ENCODE measurements at places on chromosomes 3 and 15.

DNA sequence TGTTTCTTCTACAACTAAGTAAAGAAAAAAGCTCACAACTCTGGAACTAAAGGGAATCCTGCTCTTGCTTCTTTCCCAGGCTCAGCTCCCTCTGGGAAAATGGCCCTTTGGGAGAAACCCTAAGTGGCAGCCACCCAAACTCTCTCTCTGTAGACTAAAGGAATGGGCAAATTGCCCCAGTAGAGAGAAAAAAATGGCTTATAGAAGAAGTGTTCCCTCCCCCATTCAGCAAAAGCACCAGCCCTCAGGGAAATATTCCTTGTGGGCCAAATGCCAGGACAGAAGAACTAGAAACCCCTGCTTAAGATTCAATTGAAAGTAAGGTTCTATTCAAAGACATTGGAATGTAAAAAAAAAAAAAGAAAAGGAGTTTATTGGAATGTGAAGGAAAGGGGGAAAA is 603.7 kb upstream of the ALCAM start:
- DNase-seq: no peak

- no peak for DNase-seq
Measured at GRCh38 chr15:60344987-60345386, 52.8 kb downstream of the ANXA2 start.

- no peak for DNase-seq
Measured at GRCh38 chr3:188097791-188098190, 56.2 kb upstream of the LPP start.

- DNase-seq: no peak
Measured at GRCh38 chr3:61522626-61523025, 38.7 kb upstream of the PTPRG start.

DNA sequence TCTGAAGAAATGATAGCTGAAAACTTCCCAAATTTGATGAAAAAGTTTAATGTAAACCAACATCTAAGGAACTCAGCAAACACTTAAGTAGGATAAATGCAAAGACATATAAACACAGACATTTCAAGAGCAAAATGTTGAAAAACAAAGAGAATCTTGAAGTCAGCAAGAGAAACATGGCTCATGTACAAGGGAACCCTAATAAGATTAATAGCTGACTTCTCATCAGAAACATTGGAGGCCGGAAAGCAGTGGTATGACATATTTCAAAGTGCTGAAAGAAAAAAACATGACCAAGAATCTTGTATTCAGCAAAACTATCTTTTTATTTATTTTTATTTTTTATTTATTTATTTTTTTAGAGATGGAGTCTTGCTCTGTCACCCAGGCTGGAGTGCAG is 10.6 kb upstream of the PRKCI start:
- DNase-seq: no peak

DNA sequence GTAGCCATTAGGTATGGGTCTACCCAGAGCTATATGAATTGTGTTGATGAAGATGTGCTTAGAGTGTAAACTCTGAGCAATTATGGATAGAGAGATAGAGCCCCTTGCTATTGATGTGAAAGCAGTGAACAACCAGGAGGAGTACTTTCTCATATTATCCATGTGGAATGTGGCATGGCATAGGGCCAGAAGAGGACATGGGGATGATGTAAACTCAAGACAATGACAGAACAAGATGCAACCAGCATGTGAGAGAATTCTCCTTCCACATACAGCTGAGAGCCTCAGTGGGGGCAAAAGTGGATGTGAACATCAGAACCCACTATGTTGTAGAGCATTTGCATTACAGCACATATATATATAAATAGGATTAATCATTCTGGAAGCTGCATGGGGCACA is 36.4 kb upstream of the BNC1 start:
- DNase-seq: no peak

DNA sequence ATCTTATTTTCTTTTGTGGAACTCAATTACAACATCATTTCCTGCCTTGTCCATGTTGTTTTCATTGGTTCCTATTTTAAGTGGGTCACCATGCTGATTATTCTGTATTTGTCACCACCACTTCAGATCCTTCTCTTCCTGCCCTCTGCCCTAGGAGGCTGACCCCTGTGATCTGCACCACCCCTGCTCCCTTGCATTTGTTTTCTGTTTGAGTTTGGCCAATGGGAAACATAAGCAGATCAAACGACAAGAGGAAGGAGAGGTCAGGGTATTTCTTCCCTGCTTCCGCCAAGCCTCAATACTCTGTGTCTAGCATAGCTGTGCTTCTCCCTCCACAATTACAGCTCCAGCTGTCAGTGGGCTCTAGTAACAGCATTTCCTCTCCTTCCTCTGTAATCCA is 71.6 kb downstream of the IMPG2 start:
- DNase-seq: no peak

DNA sequence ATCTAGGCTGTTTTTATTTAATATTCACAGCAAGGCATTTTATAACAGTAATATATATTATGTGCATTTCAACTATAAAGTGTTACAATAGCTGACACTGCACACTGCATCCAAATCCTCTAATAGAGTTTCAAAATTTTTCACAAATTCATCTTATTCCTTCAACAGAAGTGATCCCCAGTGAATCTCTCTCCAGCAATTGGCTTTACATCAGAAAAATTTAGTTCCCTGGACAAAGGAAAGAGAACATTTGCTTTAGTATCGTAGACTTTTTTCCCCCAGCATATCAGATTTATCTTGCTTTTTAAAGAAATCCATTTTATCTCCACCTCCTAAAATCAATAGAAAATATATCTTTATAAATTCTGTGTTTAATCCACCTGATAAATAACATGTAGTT is 868.6 kb downstream of the TBL1XR1 start:
- DNase-seq: no peak

- DNase-seq: no peak
Measured at GRCh38 chr15:57307527-57308169, 68.7 kb upstream of the CGNL1 start.

GRCh38 chr3:79843180-79843579 is 75.4 kb upstream of the ROBO1 start:
- no peak for DNase-seq

DNA sequence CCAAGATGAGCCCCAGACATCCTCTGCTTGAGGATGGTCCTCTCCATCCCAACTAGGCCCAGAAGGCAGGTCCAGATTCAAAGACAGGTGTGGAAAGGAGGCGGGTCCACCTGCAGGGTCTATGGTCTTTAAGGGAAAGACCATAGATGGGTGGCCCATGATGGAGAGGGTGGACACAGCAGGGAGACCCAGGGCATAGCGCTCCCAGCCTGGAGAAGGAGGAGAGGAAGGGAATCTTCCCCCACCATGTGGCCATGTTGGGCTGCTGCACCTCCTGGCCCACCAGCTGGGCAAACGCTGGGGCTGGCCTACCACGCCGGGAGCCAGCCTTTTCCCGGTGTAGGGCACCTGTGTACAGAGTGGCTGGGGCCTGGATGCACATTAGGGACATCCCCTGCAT is 265.2 kb upstream of the TLE3 start:
- no peak for DNase-seq

- peak; percentile 21 for DNase-seq
Measured at GRCh38 chr3:134364061-134364935, 9.9 kb downstream of the AMOTL2 start.

- DNase-seq: no peak
Measured at GRCh38 chr3:117442566-117442965, 733.0 kb downstream of the TUSC7 start.

DNA sequence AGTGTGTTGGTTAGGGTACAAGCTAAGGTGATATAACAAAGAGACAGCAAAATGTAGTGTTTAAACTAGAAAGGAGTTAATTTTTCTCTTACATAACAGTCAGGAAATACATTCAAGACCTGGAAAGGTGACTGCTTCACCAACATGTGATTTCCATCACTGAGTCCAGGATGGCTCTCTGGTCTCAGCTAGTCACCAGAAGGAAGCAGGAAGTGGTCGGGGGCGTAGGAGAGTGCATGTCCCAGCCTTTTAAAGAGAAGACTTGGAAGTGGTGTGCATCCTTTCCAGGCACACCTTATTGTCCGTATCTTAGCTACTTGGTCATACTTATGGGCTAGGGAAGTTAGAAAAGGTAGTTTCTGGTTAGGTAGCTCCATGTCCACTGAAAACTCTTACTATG is 11.1 kb upstream of the UBE2Q2 start:
- DNase-seq: no peak

DNA sequence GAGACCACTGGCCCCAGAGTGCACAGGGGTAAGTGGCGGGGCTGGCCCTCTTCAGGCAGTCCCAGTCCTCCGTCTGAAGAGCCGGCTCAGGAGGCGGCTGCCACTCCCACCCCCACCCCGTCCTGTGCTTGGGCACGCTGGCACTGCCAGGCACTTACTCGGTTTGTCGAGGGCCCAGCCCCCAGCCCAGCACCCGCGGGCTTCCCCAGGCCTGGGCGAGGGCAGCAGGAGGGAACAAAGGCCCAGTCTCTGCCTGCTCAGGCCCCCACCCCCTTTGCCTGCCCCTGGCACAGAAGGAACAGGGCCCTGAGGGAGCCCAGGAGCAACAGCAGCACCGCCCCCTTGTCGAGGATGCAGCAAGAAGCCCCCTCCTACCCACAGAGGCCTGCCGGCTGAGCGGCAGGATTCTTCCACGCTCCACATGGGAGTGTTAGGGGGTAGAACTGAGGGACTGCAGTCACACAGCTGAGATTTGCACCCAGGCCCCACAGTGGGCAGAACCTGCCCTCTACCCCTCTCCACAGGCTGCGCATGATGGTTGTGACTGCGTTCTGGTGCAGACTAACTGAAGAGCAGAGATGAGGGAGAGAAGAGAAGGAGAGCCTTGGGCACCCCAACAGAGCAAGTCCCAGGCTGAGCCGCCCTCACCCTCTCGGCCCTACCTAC is 8.9 kb downstream of the DUSP7 start:
- no peak for DNase-seq

DNA sequence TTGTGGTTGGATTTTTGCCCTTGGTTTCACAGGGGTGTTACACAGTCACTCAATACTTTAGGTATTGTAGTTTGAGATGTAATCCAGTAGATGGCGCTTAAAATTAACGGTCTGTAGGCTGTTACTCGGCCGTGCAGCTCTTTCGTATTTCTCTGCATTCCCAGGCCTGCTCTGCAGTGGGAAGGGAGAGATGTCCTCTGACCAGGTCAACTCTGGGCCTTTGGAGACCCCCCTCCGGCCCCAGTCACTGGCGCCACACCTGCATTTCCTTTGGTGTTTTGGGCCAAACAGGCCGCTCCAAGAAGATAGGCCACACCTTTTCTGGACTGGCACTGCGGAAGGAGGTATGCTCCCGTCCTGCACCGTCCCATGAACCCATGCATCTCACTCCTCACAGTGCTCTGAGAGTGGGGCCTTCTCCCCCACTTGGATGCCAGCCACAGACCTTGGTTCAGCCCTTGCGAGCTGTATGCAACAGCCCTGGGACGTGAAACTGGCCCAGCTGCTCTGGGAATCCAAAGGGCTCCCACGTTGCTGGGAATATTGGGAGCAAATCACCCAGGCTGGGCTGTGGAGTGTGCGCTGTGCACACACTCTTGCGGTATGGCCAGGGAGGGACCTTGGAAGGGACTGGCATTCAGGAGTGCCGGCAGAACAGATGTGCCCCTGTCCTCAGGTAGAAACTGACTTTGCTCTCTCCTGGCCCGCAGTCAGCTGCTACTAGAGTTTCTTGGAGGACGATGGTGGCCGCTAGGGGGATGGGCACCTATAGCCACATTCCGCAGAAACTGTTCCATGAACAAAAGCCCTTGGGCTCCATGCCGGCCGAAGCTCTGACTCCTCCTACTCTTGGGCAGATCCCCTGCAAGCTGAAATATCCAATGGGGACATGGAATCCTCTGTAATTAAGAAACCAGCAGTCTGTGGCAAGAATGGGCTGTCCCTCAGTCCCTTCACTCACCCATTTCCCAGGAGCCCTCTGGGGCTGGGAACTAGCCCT is 410.5 kb upstream of the CADM2 start:
- DNase-seq: no peak

- no peak for DNase-seq
Measured at GRCh38 chr15:25674913-25675312, 188.2 kb downstream of the ATP10A start.

DNA sequence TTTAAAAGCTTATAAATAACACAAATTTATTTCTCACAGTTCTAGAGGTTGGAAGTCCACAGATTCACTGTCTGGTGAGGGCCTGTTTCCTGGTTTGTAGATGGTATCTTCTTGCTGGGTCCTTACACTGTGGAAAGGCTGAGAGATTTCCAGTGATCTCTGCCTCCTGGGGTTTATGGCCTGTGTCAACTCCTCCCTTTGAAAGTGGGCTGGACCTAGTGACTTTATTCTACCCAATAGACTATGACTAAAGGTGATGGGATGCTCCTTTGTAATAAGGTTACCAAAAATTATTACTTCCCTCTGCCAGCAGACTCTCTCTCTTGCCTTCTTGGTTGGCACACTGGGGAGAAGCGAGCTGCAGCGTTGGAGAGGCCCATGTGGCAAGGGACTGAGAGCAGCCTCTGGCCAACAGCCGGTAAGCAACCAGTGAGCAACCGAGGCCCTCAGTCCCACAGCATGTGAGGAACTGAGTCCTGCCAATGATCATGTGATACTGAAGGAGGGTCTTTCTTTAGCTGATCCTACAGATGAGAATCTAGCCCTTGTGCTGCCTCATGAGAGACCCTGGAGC is 14.0 kb upstream of the COPG1 start:
- no peak for DNase-seq

- no peak for DNase-seq
Measured at GRCh38 chr3:89565098-89565497, 457.7 kb downstream of the EPHA3 start.

- no peak for DNase-seq
Measured at GRCh38 chr15:27361438-27361837, 390.5 kb downstream of the GABRG3 start.

DNA sequence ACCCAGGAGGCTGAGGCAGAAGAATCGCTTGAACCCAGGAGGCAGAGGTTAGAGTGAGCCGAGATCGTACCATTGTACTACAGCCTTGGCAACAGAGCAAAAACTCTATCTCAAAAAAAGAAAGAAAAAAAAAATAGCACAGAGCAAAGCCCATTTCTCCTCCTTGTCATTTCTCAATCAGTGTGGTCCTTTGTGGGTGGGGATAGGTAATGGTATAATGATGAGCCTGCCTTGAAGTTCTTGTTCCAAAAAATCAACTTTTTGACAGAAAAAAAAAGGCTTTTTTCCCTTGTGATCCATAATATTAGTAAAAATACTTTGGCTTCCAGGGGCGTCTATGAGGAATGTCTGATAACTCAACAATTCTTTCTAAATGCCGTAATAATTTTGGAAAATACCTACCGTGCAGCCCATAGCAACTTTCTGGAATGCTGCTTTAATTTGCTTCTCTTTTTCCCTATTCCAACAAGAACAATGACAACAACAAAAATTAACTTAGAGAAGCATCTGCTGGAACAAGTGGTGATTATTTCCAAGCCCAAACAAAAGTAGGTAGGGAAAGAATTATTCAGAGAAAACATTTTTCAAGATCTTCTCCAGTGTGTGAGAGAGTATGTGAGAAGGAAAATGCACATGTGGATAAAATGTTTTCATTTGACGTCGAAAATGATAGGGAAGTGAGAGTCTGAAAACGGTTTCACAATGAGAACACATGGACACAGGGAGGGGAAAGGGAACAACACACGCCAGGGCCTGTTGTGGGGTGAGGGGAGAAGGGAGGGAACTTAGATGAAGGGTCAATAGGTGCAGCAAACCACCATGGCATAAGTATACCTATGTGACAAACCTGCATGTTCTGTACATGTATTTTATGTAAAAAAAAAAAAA is 337.8 kb downstream of the RBMS3 start:
- no peak for DNase-seq
